Mammary epithelial cell (primary cell): ENCODE measurements at places on chromosomes 6 and 20. TPM values are rescaled to one million over a fixed set of nuclear protein-coding genes. Genes with fewer than 3 reads are reported as not detected.

DNA sequence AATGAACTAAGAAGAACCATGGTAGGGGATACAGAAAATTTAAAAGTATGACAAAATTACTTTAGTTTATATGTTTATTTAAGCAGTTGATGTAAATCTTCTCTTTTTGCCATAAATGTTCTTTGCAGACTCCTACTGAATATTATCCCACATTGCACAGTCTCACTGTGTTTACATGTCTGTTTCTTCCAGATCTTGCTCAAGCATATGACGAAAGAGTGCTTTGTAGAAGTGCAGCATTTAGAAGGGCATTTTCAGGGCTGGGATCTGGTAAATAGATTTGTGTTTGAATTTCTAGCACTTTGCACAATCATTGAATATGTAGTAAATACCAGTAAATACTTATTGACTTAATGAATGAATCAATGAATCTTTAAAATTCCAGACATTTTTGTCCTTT, 152.0 kb upstream of the EPHA7 start:
- no peak for DNase-seq

- DNase-seq, result no peak
Measured at GRCh38 chr6:4603856-4604369, 172.3 kb upstream of the CDYL start.

GRCh38 chr6:137489046-137490005, 4.9 kb downstream of the OLIG3 start:
- no peak for DNase-seq

- DNase-seq, result no peak
Measured at GRCh38 chr20:2867081-2867864, 6.0 kb upstream of the PTPRA start.

- peak; percentile 32 for DNase-seq
Measured at GRCh38 chr20:36574366-36575135, 1.2 kb downstream of the TGIF2 start.

GRCh38 chr20:4244700-4245485, 229.5 kb upstream of the RNF24 start:
- no peak for DNase-seq

- no peak for DNase-seq
Measured at GRCh38 chr6:165776691-165777090, 113.7 kb upstream of the PDE10A start.

GRCh38 chr6:144969602-144970272, 684.6 kb downstream of the UTRN start:
- DNase-seq, result no peak

DNA sequence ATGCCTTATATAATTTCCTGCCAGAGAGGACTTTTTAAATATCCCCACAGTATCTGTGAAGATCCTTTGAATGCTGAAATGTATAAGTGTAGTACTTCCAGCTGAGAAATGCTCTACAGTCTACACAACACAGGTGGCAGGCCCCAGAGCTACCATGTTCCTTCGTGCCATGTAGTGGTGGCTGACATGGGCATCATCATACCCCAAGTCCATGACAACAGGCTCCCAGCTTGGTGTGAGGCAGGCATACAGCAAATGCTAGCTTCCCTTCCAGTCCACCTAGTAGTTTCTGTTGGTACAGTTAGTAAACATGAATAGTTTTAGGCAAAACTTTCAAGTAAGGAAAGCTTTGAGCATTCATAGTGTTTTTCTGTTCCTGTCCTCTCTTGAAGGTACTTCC, 61.2 kb upstream of the EMILIN3 start:
- no peak for DNase-seq

DNA sequence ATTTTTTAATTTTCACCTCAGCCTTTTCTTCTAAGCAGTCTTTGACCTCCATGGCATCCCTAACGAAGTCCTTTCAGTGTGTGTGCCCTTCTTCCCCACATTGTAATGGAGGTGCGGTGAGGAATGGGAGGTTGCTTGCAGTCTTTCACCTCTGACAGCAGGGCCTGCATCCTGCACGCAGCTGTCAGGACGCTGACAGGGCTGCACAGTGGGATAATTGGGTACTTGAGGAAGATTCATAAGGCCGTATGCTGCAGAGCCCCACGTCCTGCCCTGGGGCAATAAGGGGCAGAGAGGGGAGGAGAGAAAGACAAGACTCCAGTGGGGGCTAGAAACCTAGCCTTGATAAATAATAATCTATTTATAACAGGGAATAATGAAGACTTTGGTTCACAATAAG, 184.7 kb downstream of the SAMD5 start:
- DNase-seq, result no peak

GRCh38 chr20:41701588-41702348, 83.6 kb upstream of the CHD6 start:
- DNase-seq, result no peak

Gene IMPG1
- total RNA-seq, result not detected in 2 replicates

Gene TMEM74B
- total RNA-seq, result 0.67 TPM

Gene POU3F2
- total RNA-seq, result not detected

Gene PBX2
- total RNA-seq, result 43.6 and 59.1 TPM in 2 replicates

Gene FAXC
- total RNA-seq, result 3.3 and 7.6 TPM in 2 replicates
